ENCODE measurements at places on chromosomes 16 and 17. TPM values are rescaled to one million over a fixed set of nuclear protein-coding genes. Genes with fewer than 3 reads are reported as not detected.

DNA sequence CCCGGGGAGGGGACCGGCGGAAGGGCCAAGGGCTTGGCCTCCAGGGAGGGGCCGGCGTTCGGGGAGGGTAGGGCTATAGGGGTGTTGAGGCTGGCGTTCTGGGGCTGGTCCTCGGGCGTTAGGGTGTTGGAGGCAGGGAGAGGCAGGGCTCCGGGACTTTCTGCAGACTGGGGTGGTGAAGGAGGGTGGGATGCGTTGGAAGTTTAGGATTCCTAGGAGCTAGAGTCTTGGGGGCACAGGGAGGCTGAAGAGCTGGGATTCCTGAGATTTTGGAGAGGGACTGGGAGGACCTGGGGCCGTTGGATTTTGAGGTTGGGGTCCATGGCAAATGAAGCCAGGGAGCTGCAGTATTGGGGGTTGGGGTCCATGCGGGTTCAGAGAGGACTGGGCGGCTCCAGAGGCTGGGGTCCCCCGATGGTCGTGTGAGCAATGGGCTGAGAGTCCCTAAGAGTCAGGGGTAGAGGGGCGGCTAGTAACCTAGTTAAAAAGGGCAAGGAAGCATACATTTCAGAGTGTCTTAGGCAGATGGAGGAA is 740 bp downstream of the NFATC2IP start:
- peaks cover 15% of the 10 kb centered on the region for H3K4me1 ChIP-seq
- H3K36me3 ChIP-seq, result peaks cover 12% of the 10 kb centered on the region
- no peak for DNase-seq
- peak overlapping the region; percentile 73 for H3K27ac ChIP-seq
- peak overlapping the region; percentile 74 for H3K4me3 ChIP-seq

- H3K36me3 ChIP-seq, result no peaks in the 10 kb centered on the region
- H3K27ac ChIP-seq, result no peak overlapping the region
- no peaks in the 10 kb centered on the region for H3K27me3 ChIP-seq
Measured at GRCh38 chr16:24077966-24078365, 178.2 kb upstream of the CACNG3 start.

DNA sequence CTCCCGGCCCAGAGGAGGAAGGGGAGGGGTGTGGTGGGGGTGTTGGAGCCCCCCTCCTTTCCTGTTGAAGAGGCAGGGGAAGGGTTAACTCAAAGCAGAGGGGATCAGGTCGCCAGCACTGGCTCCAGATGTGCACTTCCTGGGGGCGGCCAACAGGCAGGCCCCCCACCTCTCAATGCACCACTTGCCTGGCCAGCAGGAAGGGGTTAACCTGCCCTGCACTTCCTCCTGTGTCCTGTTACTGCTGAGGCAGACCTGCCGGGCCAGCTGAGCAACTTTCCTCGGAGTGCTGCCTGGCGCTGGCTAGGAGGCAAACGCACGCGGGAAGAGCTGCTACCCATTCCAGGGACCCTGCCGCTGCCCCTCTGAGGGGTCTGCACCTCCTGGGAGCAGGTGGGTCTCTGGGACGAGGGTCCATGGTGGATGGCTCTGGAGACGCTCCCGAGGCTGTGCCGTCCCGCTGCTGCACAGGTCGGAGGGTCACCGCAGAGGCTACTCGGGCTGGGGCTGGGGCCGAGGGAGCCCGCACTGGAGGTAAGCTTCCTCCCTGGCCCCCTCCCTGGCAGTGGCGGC is at the start of gene EPN3:
Gene EPN3, plus strand, starts transcription at position 284 of the 573 bp plus-strand sequence. CDS start 3,822 bp downstream, outside the sequence.
- no peak within 1 kb of the TSS for H3K27ac ChIP-seq
- DNase-seq, result no peak
- H3K27me3 ChIP-seq, result peaks cover 44% of the 10 kb centered on the region
- H3K36me3 ChIP-seq, result no peaks in the 10 kb centered on the region

- no peaks in the 10 kb centered on the region for H3K36me3 ChIP-seq
- H3K27me3 ChIP-seq, result no peaks in the 10 kb centered on the region
- no peaks in the 10 kb centered on the region for H3K4me1 ChIP-seq
Measured at GRCh38 chr17:5703736-5704135, 119.4 kb upstream of the NLRP1 start.

GRCh38 chr16:87648236-87648635 is 45.9 kb downstream of the JPH3 start:
- no peak for DNase-seq
- no peaks in the 10 kb centered on the region for H3K36me3 ChIP-seq
- H3K27me3 ChIP-seq, result no peaks in the 10 kb centered on the region
- H3K27ac ChIP-seq, result no peak overlapping the region
- no peak overlapping the region for H3K4me3 ChIP-seq

DNA sequence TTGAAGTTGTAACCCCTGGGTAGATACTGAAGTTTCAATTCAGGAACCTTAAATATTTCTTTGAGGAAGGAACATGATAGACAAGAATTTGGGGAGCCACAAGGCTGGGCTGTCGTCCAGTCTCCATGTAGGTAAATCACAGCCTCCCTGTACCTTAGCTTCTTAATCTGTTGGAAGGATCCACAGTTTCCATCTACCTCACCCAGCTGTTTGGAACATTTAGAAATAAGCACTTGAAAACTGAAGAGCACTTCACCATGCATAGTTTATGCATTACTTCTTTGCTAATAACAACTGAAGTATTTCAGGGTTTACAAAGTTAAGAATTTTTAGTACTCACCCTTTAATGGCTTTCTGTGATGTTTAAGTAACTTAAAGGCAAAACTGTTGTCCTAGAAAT is 17.2 kb downstream of the TXNDC11 start:
- no peak overlapping the region for H3K27ac ChIP-seq
- H3K27me3 ChIP-seq, result no peaks in the 10 kb centered on the region
- peaks cover 32% of the 10 kb centered on the region for H3K36me3 ChIP-seq
- peaks cover 8% of the 10 kb centered on the region for H3K4me1 ChIP-seq

KRTAP4-1 gene
- total RNA-seq, result not detected

Measured in CD8-positive, alpha-beta memory T cell (primary cell).